B cell (primary cell): ENCODE measurements at places on chromosomes 16 and 17.

DNA sequence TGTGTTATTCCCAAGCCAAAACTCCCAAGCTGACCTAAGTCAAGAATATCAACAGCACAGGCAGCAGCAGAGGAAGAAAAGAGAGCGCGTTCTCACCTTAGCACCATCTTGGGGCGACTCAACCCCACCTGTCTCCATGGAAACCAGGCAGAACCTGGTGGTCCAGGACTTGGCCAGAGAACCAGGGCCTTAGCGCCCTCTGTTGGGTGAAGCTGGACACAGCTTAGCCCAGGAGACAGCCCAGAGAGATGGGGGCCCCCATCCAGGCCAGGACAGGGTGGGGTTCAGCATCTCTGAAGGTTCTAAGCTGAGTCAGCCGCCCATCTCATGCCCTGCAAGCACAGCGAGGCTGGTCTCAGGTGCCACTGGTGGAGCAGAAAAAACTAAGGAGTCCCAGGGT, 60.1 kb upstream of the TMEM132E start:
- no peaks in the 10 kb centered on the region for H3K4me1 ChIP-seq
- H3K27me3 ChIP-seq: peaks cover 6% of the 10 kb centered on the region
- no peak overlapping the region for H3K4me3 ChIP-seq
- peak; percentile 9 for DNase-seq
- no peak overlapping the region for H3K27ac ChIP-seq
- H3K36me3 ChIP-seq: no peaks in the 10 kb centered on the region

GRCh38 chr17:50867363-50868139, 1.4 kb upstream of the TOB1 start:
- H3K27me3 ChIP-seq: no peaks in the 10 kb centered on the region
- peak overlapping the region; percentile 97 for H3K27ac ChIP-seq
- peaks cover 30% of the 10 kb centered on the region for H3K4me1 ChIP-seq
- H3K36me3 ChIP-seq: peaks cover 12% of the 10 kb centered on the region
- peak overlapping the region; percentile 98 for H3K4me3 ChIP-seq
- peak; percentile 94 for DNase-seq

DNA sequence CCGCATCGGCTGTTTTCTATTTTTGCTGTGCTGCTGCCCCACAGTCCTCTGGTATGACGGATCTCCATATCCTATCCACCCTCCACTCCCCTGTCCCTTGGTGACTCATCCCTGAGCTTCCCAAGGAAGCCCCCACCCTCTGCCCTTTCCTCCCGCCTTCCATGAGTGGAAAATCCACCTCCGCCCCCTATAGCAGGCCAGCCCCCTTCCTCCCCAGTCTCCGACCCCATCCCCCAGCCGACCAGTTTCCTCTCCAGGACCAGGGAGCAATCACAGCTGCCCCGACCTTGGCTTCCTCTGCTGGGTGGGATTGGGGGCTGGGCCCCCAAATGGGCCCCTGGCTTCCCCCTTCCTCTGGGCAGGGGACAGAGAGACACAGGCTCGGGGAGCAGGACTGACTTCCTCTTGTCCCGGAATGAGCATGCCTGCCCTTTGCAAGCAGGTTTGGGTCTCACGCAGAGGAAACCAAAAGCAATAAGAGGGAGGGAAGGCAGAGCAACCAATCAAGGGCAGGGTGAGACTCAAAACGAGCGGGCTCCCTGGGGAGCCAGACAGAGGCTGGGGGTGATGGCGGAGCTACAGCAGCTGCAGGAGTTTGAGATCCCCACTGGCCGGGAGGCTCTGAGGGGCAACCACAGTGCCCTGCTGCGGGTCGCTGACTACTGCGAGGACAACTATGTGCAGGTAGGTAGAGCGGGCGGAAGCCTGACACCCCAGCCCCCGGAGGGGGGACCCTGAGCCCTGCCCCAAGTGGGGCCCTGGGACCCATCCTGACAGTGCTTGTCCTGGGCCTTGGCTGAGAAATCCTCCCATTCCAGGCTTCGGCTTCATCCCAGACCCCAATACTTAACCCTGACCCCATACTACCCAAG, at the start of the genes ABI3 and GNGT2:
Gene ABI3, plus strand, starts transcription at position 550 of the 872 bp plus-strand sequence. Its CDS starts 18 bp downstream, at position 568.
Gene GNGT2, minus strand, starts transcription at position 417 of the 872 bp plus-strand sequence. CDS start 3,152 bp downstream, outside the sequence.
- no peaks in the 10 kb centered on the region for H3K27me3 ChIP-seq
- DNase-seq: peak; percentile 86
- H3K36me3 ChIP-seq: no peaks in the 10 kb centered on the region
- H3K4me3 ChIP-seq: peak within 1 kb of the TSS; percentile 63

GRCh38 chr16:2223942-2224486, 623 bp downstream of the E4F1 start:
- H3K4me3 ChIP-seq: peak overlapping the region; percentile 88
- H3K27ac ChIP-seq: peak overlapping the region; percentile 47
- DNase-seq: no peak
- H3K36me3 ChIP-seq: peaks cover 10% of the 10 kb centered on the region

- DNase-seq: no peak
- no peaks in the 10 kb centered on the region for H3K27me3 ChIP-seq
- no peak overlapping the region for H3K27ac ChIP-seq
- no peak overlapping the region for H3K4me3 ChIP-seq
- H3K36me3 ChIP-seq: peaks cover 59% of the 10 kb centered on the region
- peaks cover 7% of the 10 kb centered on the region for H3K4me1 ChIP-seq
Observed at GRCh38 chr17:42518046-42518754, 17.8 kb upstream of the NAGLU start.

DNA sequence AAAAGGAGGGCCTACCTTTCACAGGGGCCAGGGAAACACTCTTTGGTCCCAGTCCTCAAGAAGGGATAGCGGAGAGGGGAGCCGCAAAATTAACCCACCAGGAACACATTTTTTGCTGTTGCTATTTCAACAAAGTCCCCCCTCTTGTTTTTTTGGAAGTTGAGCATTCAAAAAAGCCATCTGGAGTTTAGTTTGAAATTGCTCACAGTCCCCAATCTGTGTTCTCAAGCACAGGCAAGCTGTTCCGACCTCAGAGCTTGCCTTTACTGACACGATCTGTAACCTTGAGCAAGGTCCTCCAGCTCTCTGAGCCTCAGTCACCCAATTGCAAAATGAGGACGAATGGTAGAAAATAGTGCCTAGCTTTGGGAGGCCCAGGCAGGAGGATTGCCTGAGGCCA, 131.1 kb downstream of the ZNF423 start:
- H3K4me3 ChIP-seq: no peak overlapping the region
- H3K4me1 ChIP-seq: no peaks in the 10 kb centered on the region
- no peaks in the 10 kb centered on the region for H3K27me3 ChIP-seq
- no peak overlapping the region for H3K27ac ChIP-seq
- no peaks in the 10 kb centered on the region for H3K36me3 ChIP-seq

DNA sequence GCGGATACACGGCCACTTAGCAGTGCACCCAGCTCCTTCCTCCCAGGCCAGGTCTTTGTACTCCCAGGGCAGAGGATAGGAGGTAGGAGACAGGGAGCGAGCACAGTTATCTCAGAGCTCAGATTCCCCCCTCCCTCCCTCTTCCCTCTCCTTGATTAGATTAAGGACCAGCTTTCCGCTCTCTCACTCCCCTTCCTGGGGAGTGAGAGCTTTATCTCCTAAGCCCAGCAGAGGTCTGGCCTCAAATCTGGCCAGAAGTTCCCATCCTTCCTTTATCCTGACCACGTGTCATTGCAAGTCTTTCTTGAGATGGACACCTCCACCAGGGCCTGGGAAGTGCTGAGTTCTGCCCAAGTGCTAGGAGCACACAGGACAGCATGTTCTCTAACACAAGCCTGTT, 5.1 kb downstream of the ARL4D start:
- H3K4me1 ChIP-seq: peaks cover 33% of the 10 kb centered on the region
- no peak for DNase-seq
- no peaks in the 10 kb centered on the region for H3K27me3 ChIP-seq
- H3K27ac ChIP-seq: no peak overlapping the region
- H3K36me3 ChIP-seq: no peaks in the 10 kb centered on the region

DNA sequence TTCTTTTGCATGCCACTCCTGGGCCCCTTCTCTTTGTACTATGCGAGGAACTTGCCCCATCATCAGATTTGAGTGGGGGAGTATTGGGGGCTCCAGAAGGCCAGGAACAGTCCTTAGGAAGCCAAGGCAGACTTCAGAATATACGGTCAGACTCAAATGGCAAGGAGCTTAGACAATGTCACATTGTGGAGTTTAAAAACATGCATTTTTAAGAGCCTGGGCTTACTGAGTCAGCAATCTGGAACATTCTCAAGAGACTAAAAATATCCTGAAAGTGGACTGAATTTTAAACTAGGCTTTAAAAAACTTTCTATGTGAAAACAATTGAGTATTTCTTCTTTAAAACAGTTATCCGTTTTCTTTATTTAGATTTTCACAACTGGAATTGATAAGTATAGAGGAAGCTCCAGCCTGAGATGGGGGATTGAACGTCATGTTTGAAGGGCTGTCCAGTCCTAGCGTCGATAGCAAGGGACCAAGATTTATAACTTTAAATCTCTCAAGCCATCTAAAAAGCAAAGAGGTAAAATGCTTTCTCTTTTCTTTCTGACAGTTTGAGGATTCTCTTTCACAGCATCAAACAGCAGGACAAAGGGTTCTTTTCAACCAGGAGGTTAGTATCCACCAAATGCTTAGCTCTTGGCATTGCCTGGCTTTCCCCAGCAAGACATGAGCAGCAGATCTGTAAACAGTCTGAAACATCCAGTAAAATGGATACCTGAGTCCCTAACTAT, 45.8 kb upstream of the CDRT4 start:
- DNase-seq: no peak
- H3K27me3 ChIP-seq: no peaks in the 10 kb centered on the region
- H3K36me3 ChIP-seq: peaks cover 7% of the 10 kb centered on the region
- H3K4me3 ChIP-seq: no peak overlapping the region

GRCh38 chr16:15483857-15484256, 49.5 kb downstream of the BMERB1 start:
- H3K36me3 ChIP-seq: no peaks in the 10 kb centered on the region
- peak; percentile 43 for DNase-seq
- H3K4me1 ChIP-seq: peaks cover 7% of the 10 kb centered on the region
- H3K27me3 ChIP-seq: no peaks in the 10 kb centered on the region

DNA sequence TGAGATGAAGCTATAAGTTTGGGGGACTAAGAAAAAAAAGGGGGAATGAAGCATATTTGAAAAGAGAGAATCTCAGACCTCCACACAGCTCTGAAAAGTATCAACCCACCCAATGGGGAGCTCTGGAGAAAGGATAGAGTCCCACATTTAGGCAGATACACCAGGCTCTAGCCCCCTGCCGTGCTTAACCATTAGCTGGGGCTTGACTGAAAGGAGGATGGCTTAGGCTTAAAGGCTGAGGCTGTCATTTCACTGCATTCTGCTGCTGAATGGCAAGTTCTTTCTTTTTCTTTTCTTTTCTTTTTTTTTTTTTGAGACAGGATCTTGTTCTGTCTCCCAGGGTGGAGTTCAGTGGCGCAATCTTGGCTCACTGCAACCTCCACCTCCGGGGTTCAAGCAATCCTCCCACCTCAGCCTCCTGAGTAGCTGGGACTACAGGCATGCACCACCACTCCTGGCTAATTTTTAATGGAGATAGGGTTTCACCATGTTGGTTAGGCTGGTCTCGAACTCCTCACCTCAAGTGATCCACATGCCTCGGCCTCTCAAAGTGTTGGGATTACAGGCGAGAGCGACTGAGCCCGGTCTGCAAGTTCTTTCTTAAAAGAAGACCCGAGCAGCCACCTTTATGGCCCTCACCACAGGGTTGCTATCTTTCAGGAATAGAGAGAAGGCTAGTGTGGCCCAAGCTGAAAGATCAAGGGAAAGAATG, 9.0 kb upstream of the MMP2 start:
- no peaks in the 10 kb centered on the region for H3K36me3 ChIP-seq
- no peak overlapping the region for H3K27ac ChIP-seq
- no peaks in the 10 kb centered on the region for H3K4me1 ChIP-seq
- DNase-seq: no peak
- H3K4me3 ChIP-seq: no peak overlapping the region

GRCh38 chr16:51072591-51072990, 78.5 kb downstream of the SALL1 start:
- H3K27ac ChIP-seq: no peak overlapping the region
- no peak overlapping the region for H3K4me3 ChIP-seq
- DNase-seq: no peak
- H3K4me1 ChIP-seq: no peaks in the 10 kb centered on the region

- no peak overlapping the region for H3K4me3 ChIP-seq
- peaks cover 36% of the 10 kb centered on the region for H3K36me3 ChIP-seq
- no peak overlapping the region for H3K27ac ChIP-seq
Observed at GRCh38 chr16:31036691-31037090, 3.3 kb downstream of the STX4 start.

DNA sequence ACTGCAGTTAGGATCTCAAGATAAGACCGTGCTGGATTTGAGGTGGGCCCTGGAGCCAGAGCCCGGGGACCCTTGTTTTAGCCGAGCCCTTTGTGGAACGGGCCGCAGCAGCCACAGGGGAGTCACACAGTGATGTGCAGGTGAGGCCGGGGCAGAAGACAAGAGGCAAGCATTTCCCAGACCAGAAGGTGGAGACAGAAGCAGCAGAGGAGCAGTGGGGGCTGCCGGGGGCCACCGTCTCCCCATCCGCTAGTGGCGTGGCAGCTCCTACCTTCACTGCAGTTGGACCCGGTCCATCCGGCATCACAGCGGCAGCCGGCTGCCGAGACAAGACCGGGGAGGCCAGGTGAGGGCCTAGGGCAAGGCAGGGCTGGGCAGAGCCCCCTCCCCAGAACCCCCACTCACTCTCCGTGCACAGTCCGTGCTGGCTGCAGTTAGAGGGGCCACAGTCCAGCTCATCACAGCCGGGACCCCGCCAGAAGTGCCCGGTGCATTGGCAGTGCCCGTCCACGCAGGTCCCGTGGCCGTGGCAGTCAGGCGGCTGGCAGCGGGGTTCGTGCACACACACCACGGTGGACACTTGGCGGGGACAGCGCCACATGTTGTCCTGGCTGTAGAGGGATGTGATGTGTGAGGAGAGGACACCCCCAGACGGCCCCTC, 6.0 kb downstream of the NAGPA start:
- H3K27ac ChIP-seq: no peak overlapping the region
- no peaks in the 10 kb centered on the region for H3K27me3 ChIP-seq
- peaks cover 3% of the 10 kb centered on the region for H3K4me1 ChIP-seq
- H3K4me3 ChIP-seq: no peak overlapping the region
- DNase-seq: no peak
- H3K36me3 ChIP-seq: no peaks in the 10 kb centered on the region

GRCh38 chr17:74968361-74968780, 4.2 kb downstream of the HID1 start:
- H3K27ac ChIP-seq: no peak overlapping the region
- no peak overlapping the region for H3K4me3 ChIP-seq
- peaks cover 16% of the 10 kb centered on the region for H3K4me1 ChIP-seq
- H3K27me3 ChIP-seq: peaks cover 11% of the 10 kb centered on the region
- DNase-seq: no peak

- H3K27me3 ChIP-seq: peaks cover 3% of the 10 kb centered on the region
- H3K4me3 ChIP-seq: no peak overlapping the region
- no peak for DNase-seq
- no peaks in the 10 kb centered on the region for H3K36me3 ChIP-seq
- H3K4me1 ChIP-seq: no peaks in the 10 kb centered on the region
Observed at GRCh38 chr16:1027501-1027815, 45.1 kb upstream of the SSTR5 start.

DNA sequence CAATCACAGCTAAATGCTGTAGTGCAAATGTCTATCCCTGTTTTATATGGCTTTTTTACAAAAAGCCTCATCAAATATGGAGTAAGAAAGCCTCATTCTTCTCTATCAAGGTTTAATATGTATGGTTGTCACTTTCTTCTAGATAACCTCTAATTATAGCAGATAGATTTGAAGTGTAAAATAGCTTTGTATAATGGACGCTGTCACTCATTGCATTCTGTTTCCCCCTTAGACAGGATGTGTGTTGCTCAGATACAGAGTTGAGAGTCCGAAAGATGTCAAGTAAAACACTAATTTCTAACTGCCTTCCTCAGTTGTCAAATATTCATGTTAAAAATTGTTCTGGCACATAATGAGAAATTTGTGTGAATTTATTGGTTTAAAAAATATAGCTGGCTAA, 88.0 kb downstream of the NLK start:
- DNase-seq: no peak
- H3K36me3 ChIP-seq: no peaks in the 10 kb centered on the region
- no peak overlapping the region for H3K27ac ChIP-seq
- H3K27me3 ChIP-seq: no peaks in the 10 kb centered on the region
- no peak overlapping the region for H3K4me3 ChIP-seq
